B cell (primary cell): ENCODE measurements at places on chromosomes 5 and 9.
A peak's percentile ranks its signal among the peaks of the same experiment; 100 is the strongest.

- H3K27ac ChIP-seq = no peak overlapping the region
- no peaks in the 10 kb centered on the region for H3K4me1 ChIP-seq
- no peaks in the 10 kb centered on the region for H3K36me3 ChIP-seq
- no peak overlapping the region for H3K4me3 ChIP-seq
- H3K27me3 ChIP-seq = peaks cover 3% of the 10 kb centered on the region
These were observed 229.6 kb downstream of the GLIS3 start for GRCh38 chr9:4070266-4070665.

DNA sequence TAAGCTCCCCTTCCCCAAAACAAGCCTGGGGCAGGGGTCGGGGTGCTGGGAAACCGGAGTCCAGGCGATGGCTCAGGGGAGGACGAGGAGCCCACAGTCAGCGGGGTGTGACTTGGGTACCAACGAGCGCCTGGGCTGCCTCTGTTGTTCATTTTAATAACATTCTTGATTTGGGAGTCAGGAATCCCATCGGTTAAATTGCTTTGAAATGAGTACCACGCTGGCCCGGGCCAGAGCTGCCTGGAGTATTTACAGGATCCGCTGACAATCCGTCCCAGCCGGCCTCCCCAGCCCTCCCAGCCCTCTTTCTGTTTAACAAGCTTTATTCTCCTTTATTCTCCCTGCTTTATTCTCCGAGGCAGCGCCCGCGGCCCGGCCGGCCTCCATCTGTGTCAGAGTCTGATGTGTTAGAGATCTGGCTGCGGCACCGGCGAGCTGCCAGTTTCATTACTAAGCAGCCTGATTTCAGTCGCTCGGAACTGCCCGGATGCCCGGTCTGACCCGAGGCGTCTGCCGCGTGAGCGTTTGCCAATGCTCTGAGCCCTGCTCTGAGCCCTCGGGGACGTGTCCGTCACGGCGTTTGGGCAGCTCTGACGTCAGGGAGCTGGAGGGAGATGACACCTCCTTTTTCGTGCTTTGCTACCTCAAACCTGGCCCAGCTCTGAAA lies 16.5 kb upstream of the QRFP start:
- no peak overlapping the region for H3K27ac ChIP-seq
- no peak for DNase-seq
- no peaks in the 10 kb centered on the region for H3K4me1 ChIP-seq
- no peaks in the 10 kb centered on the region for H3K27me3 ChIP-seq
- H3K4me3 ChIP-seq = no peak overlapping the region

- peak overlapping the region; percentile 60 for H3K4me3 ChIP-seq
- no peaks in the 10 kb centered on the region for H3K36me3 ChIP-seq
- no peak for DNase-seq
- peak overlapping the region; percentile 70 for H3K27ac ChIP-seq
These were observed 16.4 kb upstream of the FBP1 start for GRCh38 chr9:94655739-94656138.

DNA sequence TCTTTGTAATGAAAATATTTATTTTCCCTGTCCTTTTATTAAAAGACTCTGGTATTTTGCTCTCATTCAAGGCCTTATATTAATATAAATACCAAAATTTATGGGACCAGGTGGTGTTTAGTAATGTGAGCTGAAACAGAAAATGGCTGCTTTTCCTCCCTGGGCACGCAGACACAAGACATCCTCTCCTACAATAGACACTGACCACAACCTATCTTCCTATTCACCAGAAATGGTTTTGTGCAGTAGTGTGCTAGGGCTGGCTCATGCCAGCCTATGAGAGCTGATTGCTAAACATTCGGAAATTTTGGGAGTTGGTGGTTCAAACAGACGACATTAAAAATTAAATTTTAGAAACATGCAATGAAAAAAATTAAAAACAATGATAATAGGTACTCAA lies 338.2 kb downstream of the BNC2 start:
- no peaks in the 10 kb centered on the region for H3K4me1 ChIP-seq
- no peak for DNase-seq
- H3K4me3 ChIP-seq = no peak overlapping the region
- H3K36me3 ChIP-seq = no peaks in the 10 kb centered on the region

- no peaks in the 10 kb centered on the region for H3K27me3 ChIP-seq
- no peak overlapping the region for H3K4me3 ChIP-seq
- H3K27ac ChIP-seq = no peak overlapping the region
- no peak for DNase-seq
These were observed 178.4 kb upstream of the MAST4 start for GRCh38 chr5:66417781-66418180.
